ENCODE measurements at places on chromosomes 2 and 18. TPM values are rescaled to one million over a fixed set of nuclear protein-coding genes. Genes with fewer than 3 reads are reported as not detected.

BARD1 gene
- 3.8 TPM for total RNA-seq

XDH gene
- 7.3 TPM for total RNA-seq

RMDN2 gene
- total RNA-seq: 30.6 TPM

GREB1L gene
- total RNA-seq: 3.7 TPM

GAREM2 gene
- total RNA-seq: 0.19 TPM

MERTK gene
- 34.1 TPM for total RNA-seq

LMAN2L gene
- total RNA-seq: 15.1 TPM

ATG9A gene
- 44.7 TPM for total RNA-seq

GCC2 gene
- 21.7 TPM for total RNA-seq

DNA sequence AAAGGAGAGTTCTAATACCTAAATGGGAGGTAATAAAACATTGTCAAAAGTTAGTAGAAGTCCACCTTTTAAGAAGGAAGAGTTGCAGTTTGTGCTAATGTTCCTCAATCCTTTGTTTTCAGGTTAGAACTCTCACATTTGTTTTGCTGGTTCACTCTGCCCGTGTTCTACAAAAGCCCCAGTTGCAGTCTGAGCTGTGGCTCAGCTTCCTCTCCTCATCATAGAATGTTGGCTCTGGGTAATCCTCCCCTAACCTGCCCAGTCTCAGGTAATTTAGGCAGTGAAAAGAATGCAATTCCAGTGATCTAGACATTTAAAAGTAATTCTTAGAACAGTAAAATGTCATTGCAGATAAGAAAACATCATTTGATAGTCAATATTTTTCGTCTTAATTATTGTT lies 1410.4 kb upstream of the ZEB2 start:
- no peak for DNase-seq

DNA sequence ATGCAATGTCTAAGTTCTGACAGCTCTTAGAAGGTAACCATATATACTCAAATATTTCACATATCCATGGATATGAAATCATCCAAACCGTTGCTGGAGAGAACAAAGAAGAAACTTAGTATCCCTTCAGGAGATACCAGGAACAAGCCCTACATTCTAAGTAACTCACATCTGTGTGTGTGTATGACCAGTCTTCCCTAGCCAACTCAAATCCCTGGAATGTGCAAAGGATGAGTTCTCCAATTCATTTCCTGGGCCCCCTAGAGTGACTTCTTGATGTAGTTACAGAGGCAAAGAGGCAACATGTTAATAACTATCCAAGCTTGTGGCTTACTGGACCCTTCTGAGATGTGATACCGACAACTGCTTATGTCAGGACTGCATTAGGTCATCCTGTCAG lies 20.1 kb downstream of the TPGS2 start:
- DNase-seq: no peak

DNA sequence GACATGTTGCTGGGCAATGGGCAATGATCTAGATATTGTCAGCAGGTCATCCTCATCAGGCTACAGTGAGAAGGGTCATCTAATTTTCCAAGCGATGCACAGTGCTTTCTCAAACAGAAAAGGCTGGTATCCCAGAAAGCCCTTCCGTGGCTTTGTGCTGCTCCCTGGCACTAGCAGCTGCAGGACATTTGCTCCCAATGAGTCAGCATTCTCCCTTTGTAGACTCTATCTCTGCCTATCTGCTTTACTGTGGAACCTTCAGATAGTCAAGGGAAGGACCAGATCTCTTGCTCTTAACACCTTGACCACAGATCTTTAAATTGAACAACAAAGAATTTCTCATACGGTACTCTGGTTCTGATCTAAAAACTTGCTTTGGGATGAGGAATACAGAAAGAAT lies 101.4 kb downstream of the CDH2 start:
- DNase-seq: no peak

DNA sequence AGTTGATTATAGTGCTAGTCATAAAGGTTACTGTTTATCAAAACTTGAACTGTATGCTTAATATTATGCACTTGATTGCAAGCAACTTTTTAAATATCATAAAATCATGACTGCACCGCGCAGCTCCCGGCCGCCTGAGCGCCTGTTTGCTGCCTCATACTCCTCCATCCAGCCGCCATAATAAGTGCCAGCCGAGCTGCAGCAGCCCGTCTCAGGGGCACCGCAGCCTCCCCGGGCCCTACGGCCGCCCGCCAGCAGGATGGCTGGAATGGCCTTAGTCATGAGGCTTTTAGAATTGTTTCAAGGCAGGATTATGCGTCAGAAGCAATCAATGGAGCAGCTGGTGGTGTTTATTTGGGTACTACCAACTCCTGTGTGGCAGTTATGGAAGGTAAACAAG lies 337.2 kb downstream of the PAX3 start:
- no peak for DNase-seq

GRCh38 chr2:165586019-165586418 lies 116.5 kb downstream of the CSRNP3 start:
- DNase-seq: no peak

DNA sequence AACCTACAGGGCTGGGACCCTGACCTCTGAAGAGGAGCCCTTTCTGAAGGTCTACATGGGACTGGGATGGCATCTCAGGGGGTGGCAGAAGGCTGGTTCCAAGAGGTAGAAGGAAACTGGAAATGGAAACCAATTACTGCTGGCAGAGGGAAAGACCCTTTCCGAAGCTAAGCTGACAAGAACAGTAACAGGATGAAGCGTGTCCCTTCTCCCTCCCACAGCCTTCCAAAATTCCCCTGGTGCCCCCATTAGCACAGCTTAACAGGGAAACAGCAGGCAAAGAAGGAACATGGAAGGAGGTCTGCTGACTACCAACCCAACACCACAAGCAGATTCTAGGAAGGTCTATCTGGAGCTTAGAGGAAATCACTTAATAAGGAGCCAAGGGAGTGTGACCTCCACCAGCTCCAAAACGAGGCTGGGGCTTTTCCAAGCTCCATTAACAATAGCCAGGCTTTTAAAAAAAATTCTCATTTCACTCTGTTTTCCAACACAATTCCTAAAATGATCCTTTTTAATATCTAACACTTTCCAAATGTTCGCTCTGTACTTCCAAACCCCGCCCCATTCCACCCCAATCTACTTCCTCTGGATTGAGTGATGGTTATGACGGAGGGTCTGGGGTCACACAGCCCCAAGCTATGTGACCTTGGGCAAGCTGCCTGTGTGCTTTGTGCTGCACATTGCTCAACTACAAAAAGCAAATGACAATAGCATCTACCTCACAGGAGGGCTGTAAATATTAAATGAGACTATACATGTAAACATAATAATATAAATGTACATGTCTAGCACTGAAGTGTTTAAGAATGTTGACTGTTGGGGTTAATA lies 55.2 kb downstream of the STK39 start:
- DNase-seq: no peak

DNA sequence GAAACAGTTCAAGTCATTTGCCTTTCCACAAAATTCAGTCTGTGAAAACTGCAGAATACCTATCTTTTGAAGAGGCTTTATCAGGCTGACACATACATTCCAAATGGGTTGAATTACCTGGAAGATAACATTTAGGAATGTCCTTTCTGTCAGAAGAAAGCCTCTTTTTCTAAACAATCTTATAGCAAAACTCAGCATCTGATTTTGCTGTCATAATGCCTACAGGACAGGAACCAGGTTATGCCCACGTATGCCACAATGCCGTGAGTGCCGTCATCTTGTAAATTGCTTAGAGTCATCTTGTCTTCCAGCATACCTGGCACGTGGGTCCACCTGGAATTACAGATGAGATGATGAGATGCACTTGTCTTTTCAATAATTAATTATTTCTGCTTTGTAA lies 275.3 kb downstream of the ALPK2 start:
- no peak for DNase-seq

DNA sequence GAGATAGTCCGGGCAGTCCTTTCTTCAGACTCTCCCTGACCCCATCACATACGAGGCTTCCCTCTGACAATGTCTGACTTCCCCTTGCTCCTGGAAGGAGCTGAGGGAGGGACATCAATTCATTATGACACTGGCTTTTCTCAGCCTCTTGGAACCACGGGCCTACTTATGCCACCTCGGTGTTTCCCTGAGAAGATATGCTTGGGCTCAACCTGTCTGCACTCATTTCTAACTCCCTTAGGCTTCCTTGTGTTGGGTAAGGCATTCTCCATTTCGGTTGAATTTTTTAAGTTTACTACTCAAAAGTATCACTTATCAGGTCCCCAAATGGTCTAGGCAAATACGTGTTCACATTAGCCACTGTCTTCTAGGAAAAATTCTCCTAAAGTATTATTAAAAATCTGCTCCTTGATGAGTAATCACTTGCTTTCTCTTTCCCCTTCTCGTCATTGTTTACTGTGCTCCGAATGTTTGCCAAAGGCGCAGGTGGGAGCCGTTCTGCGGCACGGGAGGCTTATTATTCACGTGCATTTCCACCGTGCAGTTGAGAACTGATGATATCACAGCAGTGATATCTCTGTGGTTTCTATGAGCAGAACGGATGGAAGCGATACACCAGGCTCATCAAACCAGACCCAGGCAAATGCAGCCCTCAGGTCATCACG lies 33.1 kb downstream of the ARL4C start:
- no peak for DNase-seq

DNA sequence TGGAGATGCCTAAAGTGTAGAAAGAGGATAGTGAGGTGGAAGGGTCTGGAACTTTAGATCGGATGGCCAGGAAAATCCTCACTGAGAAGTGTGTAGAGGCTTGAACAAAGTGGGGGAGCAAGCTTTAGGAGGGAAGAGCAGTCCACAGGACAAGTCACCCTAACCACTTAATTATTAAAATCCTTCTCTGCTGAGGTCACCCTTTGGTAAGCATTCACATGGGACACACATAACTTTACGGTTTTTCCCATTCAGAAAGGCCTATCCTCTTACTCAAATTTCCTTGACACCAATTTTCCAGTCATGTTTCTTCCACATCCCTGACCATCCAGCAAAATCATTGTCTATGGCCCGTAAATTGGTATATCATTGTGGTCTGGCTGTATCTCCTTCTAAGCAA lies 31.0 kb upstream of the ZEB2 start:
- DNase-seq: no peak

- DNase-seq: no peak
These were observed 21.3 kb downstream of the OTOF start for GRCh38 chr2:26456440-26457250.

DNA sequence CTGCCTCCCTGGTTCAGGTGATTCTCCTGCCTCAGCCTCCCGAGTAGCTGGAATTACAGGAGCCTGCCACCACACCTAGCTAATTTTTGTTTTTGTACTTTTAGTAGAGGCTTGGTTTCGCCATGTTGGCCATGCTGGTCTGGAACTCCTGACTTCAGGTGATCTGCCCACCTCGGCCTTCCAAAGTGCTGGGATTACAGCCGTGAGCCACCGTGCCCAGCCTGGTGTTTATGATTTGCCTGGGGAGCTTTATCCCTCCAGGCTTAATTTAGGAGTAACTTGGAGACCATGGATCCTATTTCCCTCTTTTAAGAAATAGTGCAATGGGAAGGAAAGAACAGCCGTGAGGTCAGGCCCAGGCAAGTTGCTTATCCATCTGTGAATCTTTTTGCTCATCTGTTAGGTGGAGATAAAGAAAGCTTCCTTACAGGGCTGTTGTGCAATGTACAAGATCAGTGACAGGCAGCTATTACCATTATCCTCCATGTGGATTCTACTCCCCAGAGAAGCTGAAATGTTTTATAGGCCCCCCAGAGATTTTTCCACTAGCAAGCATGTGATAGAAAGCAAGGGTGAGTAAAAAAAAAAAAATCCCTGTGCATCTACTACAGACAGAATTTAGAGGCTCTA lies 104.9 kb upstream of the MGAT5 start:
- DNase-seq: no peak

- DNase-seq: no peak
These were observed 111.0 kb upstream of the LINC00305 start for GRCh38 chr18:64259871-64260270.

- no peak for DNase-seq
These were observed 218.8 kb downstream of the CBLN2 start for GRCh38 chr18:72325307-72325706.

- no peak for DNase-seq
These were observed 19.8 kb upstream of the L3MBTL4 start for GRCh38 chr18:6434481-6434880.

DNA sequence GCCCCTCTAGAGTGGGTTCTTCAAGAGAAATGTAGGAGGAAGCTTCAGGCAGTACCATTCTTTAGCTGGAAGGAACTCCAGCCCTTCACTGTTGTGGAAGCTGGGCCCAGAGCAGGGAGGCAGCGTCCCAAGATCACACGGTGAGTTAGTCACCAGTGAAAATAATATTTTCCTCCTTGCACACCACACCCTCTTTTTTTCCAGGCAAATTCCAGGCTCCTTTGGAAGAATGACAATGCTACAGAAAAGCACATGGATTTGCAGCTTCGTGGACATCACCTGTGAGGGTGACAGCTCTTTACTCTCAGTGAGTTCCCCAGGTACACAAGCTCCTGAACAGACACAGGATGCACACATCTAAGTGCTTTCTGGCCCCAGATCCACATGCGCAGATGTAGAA lies 157.1 kb downstream of the COL6A3 start:
- no peak for DNase-seq

DNA sequence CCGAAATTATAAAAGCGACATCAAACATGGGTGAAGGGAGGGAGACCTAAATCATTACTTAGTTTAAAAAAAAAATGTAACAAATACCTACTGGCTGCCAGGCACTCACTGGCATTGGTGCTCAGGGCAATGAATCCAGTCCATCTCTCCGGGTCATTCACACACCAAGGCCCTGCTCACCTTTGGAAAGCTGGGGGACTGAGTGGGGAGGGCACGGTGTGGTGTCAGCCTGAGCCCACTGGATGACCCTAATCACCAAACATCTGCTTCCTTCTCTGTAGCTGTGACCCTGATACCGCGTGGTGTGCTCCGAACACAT lies 336 bp upstream of the DDX1 start:
- no peak for DNase-seq

- no peak for DNase-seq
These were observed 33.8 kb upstream of the NFATC1 start for GRCh38 chr18:79361766-79362522.

GRCh38 chr2:229257985-229258384 lies 13.1 kb downstream of the PID1 start:
- no peak for DNase-seq

GRCh38 chr18:79385708-79386341 lies 9.9 kb upstream of the NFATC1 start:
- no peak for DNase-seq

GRCh38 chr2:11852526-11853196 lies 106.2 kb downstream of the LPIN1 start:
- DNase-seq: no peak

GRCh38 chr2:195575879-195576401 lies 81.1 kb upstream of the SLC39A10 start:
- no peak for DNase-seq

GRCh38 chr2:37599688-37600525 lies 71.5 kb downstream of the CDC42EP3 start:
- DNase-seq: no peak

DNA sequence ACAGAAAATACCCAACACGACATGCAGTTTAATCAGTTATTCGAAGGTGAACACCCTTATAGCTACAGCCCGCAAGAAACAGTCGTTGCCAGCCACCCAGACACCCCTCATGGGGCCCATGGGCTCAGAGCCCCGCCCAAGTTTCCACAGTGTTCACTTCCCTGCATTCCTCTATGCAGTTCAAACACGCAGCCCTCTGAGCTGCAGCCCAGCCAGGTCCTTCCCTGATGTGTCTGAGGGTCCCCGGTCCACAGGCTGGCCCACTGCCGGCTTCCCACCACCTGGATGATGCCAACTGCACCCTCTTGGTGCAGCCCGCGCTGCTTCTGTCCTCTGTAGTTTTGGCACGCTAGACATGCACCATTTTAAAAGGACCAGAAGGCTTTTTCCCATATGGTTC lies 87.4 kb downstream of the ZNF516 start:
- no peak for DNase-seq

GRCh38 chr2:118982039-118982438 lies 40.0 kb downstream of the MARCO start:
- peak; percentile 28 for DNase-seq

All from liver (tissue), 10 donors.